ENCODE measurements at places on chromosomes 5 and 9.

DNA sequence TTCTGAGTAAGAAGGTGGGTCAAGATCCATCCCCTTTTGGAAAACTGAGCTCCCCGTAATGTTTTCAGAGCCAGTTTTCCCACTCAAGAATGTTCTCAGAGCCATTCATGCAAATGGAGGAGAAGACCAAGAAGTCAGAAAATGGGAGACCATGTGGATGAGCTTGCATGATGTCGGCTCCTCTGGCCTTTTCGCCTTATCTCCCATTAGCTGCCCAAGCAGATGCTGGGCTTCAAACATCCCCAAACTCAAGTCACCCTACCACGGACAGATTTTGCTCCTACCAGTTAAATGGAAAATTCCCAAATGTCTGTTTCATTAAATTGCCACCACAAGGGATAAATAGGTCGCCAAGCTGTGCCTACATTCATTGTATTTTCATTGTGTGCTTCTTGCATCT, 161.4 kb downstream of the ICE1 start:
- DNase-seq, result no peak

DNA sequence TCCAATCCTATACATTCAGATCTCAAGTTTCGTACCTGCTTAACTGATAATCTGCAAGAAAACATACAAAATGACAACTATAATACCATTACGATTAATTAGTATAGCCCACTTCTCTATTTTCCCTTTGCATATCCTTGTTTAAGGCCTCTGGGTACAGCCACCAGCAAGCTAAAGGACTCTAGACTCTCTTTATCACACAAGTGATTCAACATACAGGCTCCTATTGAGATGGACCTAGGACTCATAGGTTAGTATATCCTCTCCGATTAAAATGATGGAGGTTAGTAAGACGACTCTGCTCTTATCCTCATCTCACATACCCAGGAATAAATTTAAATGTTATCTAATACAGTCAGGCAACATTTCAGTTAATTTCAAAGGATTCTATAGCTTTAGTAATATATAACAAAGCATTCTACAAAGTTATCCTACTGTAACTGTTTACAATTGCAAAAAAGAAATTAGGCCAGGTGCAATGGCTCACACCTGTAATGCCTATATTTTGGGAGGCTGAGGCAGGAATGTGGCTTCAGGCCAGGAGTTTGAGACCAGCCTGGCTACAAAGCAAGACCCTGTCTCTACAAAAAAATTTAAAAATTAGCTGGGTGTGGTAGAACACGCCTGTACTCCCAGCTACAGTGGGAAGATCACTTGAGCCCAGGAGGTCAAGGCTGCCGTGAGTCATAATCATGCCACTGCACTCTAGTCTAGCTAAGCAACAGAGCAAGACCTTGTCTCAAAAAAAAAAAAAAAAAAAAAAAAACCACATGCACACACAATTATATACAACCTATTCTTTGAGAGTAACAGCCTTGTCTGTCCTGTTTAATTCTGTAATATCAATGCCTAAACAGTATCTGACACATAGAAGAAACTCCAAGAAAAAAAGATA, 15.4 kb downstream of the HAUS6 start:
- no peak for DNase-seq

DNA sequence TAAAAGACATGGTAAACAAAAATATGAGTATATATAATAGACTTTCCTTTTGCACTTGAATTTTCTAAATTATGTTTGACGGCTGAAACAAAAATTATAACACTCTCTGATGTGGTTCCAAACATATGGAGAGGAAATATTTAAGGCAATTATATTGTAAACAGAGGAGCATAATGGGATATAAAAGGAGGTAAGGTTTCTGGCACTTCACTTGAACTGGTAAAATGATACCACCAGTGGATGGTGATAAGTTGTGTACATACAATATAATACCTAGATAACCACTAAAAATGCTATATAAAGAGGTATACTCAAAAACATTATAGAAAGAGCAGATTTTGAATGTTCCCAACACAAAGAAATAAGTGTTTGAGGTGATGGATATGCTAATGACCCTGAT, 192.9 kb upstream of the RAD23B start:
- no peak for DNase-seq

GRCh38 chr5:56052735-56053134, 58.0 kb upstream of the IL6ST start:
- no peak for DNase-seq

DNA sequence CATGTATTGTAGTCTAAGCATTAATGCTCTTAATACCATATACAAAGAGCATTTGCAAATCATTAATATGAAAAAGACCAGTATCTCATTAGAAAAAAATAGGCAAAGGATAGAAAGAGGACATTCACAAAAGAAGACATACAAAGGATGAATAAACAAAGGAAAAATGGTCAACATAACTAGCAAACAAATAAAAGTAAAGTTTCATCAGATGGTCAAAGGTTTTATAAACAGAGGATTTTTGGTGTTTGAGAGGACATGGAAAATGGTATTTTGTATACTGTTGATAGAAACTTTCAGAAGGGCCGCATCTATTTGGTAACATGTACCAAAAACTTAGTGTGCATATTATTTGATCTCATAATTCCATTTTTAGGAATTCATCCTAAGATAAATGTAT, 414.8 kb downstream of the PIK3R1 start:
- DNase-seq, result no peak

- DNase-seq, result no peak
Observed at GRCh38 chr9:137396634-137397367, 26.2 kb downstream of the EXD3 start.

- DNase-seq, result no peak
Observed at GRCh38 chr5:66848749-66849641, 252.8 kb downstream of the MAST4 start.

GRCh38 chr9:99075246-99075912, 29.5 kb upstream of the TGFBR1 start:
- no peak for DNase-seq

GRCh38 chr9:16161483-16161882, 608.6 kb downstream of the CCDC171 start:
- no peak for DNase-seq

GRCh38 chr5:109324351-109324750, 85.4 kb downstream of the PJA2 start:
- DNase-seq, result no peak

GRCh38 chr9:127572961-127573721, 38.9 kb upstream of the STXBP1 start:
- DNase-seq, result no peak

DNA sequence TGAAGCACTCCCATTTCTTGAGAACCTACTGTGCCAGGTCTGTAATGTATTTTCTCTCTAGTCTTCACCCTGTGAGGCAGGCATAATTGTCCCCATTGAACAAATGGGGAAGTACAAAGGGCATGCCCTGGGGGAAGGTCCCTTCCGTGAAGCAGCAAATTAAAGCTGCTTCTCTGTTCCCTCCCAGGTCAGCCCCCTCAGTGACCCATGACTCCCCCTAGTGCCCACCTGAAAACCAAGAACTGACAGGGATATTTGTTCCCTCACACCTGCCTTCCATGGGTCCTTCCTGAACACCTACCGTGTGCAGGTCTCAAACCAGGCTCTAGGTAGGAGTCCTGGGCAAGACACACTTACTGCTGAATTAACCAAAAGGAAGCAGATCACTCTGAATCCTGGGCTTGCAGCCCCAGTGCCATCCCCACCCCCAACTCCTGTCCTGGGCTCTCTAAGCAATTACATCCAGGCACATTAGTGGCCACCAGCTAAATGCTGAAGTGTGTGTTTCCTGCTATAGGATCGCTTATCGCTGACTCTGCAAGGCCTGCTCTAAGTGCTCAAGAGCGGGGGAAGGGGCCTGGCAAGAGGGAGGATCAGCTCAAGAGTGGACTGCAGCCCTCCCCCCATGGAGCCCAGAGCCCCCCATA, 254.8 kb downstream of the CDK5RAP2 start:
- peak; percentile 30 for DNase-seq

- peak; percentile 13 for DNase-seq
Observed at GRCh38 chr5:82364497-82364896, 86.3 kb upstream of the RPS23 start.

DNA sequence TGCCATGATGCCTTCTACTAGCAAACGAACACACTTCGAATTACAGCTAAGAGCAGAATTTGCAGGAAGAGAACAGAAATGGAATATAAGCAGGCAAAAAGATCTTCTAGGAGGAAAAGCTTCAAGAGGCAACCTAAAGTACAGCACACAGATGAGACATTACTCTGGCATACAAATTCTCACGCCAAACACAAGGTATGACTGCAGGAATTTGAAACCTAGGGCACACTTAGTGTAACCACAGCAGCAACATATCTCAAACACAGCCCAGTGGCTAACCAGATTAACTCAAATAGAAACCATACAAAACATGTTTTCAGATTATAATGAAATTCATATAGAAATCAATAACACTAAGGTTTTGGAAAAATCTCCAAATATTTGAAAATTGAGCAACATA, 481.0 kb upstream of the RGMB start:
- no peak for DNase-seq

DNA sequence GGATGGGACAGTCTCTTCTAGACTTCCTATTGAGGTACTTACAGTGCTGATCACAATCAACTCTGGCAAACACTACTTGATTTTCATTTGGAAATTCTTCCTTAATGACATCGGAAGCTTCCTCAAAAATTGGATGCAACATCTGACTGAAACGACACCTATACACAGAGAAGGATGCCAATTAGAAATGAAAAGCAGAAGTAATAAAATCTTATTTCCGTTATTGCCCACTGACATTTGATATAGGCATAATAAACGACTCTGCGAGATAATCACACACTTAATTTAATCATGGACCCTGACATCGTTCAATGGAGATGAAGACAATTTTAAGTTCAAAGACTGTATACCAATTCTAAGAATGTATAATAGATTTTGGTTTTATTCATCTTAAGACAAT, 46.4 kb downstream of the ERP44 start:
- DNase-seq, result no peak

GRCh38 chr5:132446621-132447020, 44.0 kb downstream of the IRF1 start:
- no peak for DNase-seq

Measured in NCI-H2227 treated with DMSO at 0.1 percent for 48 hours (cell line).